ENCODE measurements at places on chromosomes 7 and 10. TPM values are rescaled to one million over a fixed set of nuclear protein-coding genes. Genes with fewer than 3 reads are reported as not detected.
A peak's percentile ranks its signal among the peaks of the same experiment; 100 is the strongest.

GRCh38 chr7:6607651-6608051, 7.8 kb upstream of the ZNF853 start:
- no peaks in the 10 kb centered on the region for H3K27me3 ChIP-seq
- H3K4me1 ChIP-seq, result no peaks in the 10 kb centered on the region
- no peaks in the 10 kb centered on the region for H3K36me3 ChIP-seq
- DNase-seq, result no peak

- H3K4me3 ChIP-seq, result no peak overlapping the region
- no peak overlapping the region for H3K27ac ChIP-seq
- H3K4me1 ChIP-seq, result no peaks in the 10 kb centered on the region
- no peak for DNase-seq
These were observed 566.4 kb downstream of the GFRA1 start for GRCh38 chr10:115706488-115707076.

DNA sequence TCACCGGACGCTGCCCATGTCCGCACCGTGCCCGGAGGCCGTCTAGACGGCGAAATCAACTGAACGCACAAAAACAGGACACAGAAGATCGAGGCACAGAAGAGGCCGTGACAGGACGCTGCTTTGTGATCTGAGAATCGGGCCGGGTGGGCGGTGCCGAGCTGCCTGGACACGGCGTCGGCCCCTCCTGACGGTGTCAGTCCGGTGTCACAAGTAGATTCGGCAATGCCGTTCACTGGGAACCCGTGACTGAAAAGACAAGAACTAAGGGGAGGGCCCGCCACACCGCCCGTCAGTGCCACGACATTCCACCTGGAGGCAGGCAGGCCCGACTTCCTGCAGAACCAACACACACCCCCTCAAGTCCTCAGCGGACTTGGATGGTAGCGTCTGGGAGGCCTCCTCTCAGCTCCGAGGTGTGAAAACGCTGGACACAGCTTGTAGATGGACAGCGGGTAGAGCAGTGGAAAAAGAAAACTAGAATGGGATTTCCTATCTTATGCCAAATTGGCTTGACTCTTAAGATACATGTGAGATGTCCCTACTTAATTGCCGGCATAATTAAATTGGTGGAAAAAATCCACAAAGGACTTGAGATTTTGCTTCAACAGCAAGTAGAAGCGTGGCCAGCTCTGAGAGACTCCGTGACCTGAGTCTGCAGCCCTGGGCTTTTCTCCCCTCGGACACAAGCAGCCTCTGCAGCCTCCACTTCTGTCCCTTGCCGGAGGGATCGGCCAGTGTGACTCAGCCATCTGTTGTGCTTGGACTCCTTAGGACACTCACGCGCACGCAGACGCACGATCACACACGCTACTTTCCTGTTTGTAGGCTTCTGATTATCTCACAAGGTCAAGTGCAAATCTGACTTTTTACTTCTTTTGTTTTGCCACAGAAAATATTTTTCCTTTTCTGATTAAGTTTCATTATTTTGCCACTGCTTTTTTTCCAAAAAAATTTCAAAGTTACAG, 269.0 kb downstream of the DIP2C start:
- no peaks in the 10 kb centered on the region for H3K27me3 ChIP-seq
- no peak overlapping the region for H3K4me3 ChIP-seq
- peak; percentile 88 for DNase-seq

DNA sequence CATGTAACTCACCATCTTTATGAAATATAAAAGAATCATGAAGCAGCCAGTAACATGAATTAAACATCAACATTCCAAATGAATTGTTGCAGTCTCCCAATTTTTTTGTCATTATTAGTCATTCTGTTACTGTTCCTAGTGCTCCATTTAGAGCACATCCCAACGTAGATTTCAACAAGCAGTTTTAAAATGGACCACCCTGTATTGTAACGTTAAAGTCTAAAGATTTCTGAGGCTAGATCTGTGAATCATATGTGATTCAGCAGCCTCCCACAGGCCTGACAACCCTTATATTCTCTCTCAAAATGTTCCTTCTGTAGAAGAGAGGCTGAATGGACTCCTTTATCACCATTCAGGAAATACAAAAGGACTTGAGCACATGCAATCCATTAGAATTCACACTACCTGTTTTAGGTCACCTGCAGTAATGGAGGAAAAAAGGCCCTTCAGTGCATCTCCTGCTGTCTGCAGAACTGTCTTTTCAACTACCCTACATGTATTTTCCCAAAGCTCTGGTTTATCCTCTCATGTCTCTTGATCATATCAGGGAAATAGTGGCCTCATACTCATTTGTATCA, 81.4 kb downstream of the CACNA2D1 start:
- no peak overlapping the region for H3K27ac ChIP-seq
- H3K27me3 ChIP-seq, result no peaks in the 10 kb centered on the region
- no peak for DNase-seq
- no peak overlapping the region for H3K4me3 ChIP-seq
- no peaks in the 10 kb centered on the region for H3K4me1 ChIP-seq

DNA sequence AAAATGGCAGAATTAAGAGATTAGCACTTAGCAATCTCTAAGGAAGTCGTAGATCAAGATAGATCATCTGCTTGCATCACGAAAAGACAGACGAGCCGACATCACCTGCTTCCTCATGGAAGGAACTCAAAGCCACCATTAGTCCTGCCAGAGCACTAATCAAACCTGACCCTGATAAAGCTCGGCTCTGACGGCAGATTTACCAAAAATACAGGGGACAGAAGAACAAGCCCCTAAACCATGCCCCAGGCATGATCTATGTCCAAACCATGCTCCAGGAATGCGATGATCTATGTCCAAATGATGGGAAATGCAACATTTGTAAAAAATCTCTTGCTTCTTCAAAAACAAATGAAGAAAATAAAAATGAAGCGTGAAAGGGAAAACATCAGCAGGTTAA, 182.8 kb downstream of the TCERG1L start:
- no peaks in the 10 kb centered on the region for H3K4me1 ChIP-seq
- H3K4me3 ChIP-seq, result no peak overlapping the region
- H3K36me3 ChIP-seq, result no peaks in the 10 kb centered on the region
- DNase-seq, result no peak
- H3K27ac ChIP-seq, result no peak overlapping the region

DNA sequence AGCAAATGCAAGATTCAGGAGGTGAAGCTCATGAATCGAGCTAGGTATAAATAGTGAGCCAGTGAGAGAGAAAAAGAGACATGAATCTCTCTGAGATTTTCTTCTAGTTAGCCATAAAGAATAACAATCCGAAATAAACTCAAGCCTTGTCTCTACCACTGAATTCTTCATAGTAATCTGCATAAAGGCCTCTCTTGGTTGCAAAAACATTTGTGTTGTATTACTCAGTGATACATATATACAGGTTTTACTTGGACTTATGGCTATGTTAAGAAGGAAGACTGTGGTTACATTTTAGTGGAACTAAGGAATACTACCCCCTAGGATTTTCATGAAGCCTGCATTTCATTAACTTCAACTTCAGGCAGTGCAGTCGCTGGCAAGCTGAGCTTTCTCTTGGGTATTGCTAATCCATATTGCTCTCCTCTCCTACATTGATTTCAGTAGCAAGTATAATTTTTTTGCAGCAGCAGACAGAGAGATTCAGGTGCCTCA, 72.7 kb upstream of the TRIL start:
- no peaks in the 10 kb centered on the region for H3K36me3 ChIP-seq
- no peaks in the 10 kb centered on the region for H3K27me3 ChIP-seq
- no peak for DNase-seq
- H3K4me3 ChIP-seq, result no peak overlapping the region

GRCh38 chr7:66804001-66804400, 63.5 kb downstream of the RABGEF1 start:
- H3K4me1 ChIP-seq, result no peaks in the 10 kb centered on the region
- H3K27me3 ChIP-seq, result no peaks in the 10 kb centered on the region
- H3K4me3 ChIP-seq, result no peak overlapping the region
- H3K27ac ChIP-seq, result no peak overlapping the region
- peaks cover 17% of the 10 kb centered on the region for H3K36me3 ChIP-seq

- H3K27ac ChIP-seq, result no peak overlapping the region
- no peak for DNase-seq
- no peaks in the 10 kb centered on the region for H3K36me3 ChIP-seq
- no peaks in the 10 kb centered on the region for H3K4me1 ChIP-seq
- no peaks in the 10 kb centered on the region for H3K27me3 ChIP-seq
- no peak overlapping the region for H3K4me3 ChIP-seq
These were observed 323.7 kb upstream of the KLF6 start for GRCh38 chr10:4108693-4109092.

DNA sequence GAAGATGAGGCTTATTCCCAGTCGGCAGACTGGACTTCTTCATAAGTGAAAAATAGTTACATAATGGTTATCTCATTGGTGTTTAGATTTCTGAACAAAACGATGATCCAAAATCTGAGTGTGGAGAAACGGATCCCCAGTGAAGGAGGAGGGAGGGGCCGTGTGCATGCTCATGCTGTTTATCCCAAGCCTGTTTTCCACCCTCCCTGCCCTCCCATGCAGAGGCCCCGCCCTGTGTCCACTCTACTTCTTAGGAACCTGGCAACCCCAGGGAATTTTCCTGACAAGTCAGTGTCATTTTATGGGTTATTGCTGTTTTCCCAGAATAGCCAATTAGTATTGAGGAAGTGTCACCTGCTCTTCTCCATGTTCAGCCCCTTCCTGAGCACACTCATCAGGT, 174.0 kb downstream of the CELF2 start:
- H3K27me3 ChIP-seq, result no peaks in the 10 kb centered on the region
- no peak overlapping the region for H3K4me3 ChIP-seq
- H3K36me3 ChIP-seq, result no peaks in the 10 kb centered on the region
- no peak overlapping the region for H3K27ac ChIP-seq

- no peak overlapping the region for H3K27ac ChIP-seq
- no peak overlapping the region for H3K4me3 ChIP-seq
- no peaks in the 10 kb centered on the region for H3K4me1 ChIP-seq
These were observed 61.7 kb upstream of the PPIF start for GRCh38 chr10:79285315-79286197.

DNA sequence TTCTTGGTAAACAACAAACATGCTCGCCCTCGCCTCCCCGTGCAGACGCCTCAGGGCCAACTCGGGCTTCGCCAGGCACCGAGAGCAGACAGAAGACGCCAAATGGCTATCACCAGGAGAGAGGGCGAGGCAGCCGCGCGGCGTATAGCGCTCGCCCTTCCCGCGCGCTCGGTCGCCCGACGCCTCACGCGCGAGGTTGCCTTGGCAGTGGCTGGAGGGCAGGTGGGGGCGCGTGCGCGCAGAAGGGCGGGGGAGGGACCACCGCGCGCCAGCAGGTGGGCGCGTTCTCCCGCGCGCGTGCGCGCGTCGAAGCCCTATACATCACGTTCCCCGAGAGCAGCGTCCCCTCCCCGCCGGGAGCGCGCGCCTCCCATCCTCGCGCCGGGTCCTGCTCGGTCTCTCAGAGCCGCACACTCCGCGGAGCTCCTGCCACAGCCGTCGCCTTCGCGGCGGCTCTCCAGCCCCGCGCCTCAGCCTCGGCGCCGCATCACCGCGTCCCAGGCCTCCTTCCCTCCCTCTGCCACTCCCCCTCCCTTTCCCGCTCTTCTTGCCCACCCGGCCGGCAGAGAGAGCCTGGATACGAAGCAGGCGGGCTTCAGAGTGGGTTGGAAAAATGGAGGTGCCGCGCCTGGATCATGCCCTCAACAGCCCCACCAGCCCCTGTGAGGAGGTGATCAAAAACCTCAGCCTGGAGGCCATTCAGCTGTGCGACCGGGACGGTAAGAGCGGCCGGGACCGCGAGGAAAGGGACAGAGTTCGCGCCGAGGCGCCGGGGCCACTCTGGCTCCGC, at the start of gene PHYHIPL:
TSS of gene PHYHIPL (plus strand) at position 403 of the 790 bp plus-strand sequence. CDS start at position 614, 211 bp downstream.
- DNase-seq, result peak; percentile 44
- H3K36me3 ChIP-seq, result no peaks in the 10 kb centered on the region
- H3K27ac ChIP-seq, result no peak within 1 kb of the TSS
- peak within 1 kb of the TSS; percentile 49 for H3K4me3 ChIP-seq
- no peaks in the 10 kb centered on the region for H3K4me1 ChIP-seq
- no peaks in the 10 kb centered on the region for H3K27me3 ChIP-seq

DNA sequence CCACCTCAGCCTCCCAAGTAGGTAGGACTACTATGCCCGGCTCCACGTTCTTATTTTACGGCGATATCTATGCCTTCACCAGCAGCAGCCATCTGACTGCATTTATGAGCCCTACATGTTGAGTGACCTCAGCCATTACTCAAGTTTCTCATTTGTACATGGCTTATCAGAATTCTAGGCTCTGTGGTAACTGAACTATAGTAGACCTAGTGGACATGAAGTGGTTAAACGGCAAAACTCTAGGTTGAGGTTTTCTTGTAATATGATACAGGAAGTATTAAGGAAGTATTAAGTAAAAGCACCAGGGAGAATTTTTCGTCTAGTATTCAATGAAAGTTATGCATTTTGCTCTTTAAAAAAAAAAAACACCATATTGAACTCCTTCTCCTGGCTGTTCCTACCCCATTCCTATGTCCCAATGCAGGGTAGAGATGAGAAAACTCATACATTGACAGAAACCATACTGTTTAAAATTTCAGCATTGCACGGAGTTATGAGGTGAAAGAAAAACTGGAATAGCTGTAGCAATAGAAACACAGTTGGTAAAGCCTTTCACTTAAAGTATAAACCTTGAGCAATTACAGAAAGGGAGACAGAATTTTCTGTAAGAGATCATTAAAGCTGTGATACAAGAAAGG, 39.8 kb upstream of the EPC1 start:
- no peaks in the 10 kb centered on the region for H3K27me3 ChIP-seq
- no peaks in the 10 kb centered on the region for H3K4me1 ChIP-seq
- H3K4me3 ChIP-seq, result no peak overlapping the region
- H3K27ac ChIP-seq, result no peak overlapping the region
- no peak for DNase-seq
- no peaks in the 10 kb centered on the region for H3K36me3 ChIP-seq

DNA sequence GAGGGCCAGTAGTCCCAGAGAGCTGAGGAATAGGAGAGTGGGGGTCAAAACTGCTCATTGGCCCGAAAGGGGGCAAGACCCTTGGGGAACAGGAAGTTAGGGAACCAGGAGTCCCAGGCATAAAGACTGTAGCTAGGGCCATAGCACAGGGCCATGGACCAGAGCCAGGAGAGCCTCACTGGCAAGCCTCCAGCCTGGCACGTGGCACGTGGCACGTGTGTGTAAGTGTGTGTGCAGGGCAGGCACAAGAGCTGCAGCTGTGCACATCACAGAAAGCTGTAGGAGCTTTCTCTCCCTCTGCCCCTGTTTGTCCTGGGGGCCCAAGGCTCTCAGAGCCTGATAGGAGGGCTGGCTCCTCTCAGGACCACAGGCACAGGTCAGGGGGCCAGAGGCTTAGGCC, 47.8 kb upstream of the SLF2 start:
- DNase-seq, result no peak
- H3K36me3 ChIP-seq, result no peaks in the 10 kb centered on the region
- H3K27ac ChIP-seq, result no peak overlapping the region
- no peaks in the 10 kb centered on the region for H3K4me1 ChIP-seq
- no peaks in the 10 kb centered on the region for H3K27me3 ChIP-seq

GRCh38 chr7:157682946-157683746, 346.3 kb downstream of the DNAJB6 start:
- no peaks in the 10 kb centered on the region for H3K36me3 ChIP-seq
- no peaks in the 10 kb centered on the region for H3K27me3 ChIP-seq
- no peak overlapping the region for H3K4me3 ChIP-seq
- H3K4me1 ChIP-seq, result no peaks in the 10 kb centered on the region

PTEN gene
- total RNA-seq, result 119 TPM

OR2A42 gene
- 1.3 TPM for total RNA-seq

PRTFDC1 gene
- 3.1 TPM for total RNA-seq

SYT15 gene
- 24.8 TPM for total RNA-seq

SMKR1 gene
- total RNA-seq, result not detected

AOAH gene
- 10.0 TPM for total RNA-seq
